ENCODE measurements at places on chromosomes 1 and 21.

DNA sequence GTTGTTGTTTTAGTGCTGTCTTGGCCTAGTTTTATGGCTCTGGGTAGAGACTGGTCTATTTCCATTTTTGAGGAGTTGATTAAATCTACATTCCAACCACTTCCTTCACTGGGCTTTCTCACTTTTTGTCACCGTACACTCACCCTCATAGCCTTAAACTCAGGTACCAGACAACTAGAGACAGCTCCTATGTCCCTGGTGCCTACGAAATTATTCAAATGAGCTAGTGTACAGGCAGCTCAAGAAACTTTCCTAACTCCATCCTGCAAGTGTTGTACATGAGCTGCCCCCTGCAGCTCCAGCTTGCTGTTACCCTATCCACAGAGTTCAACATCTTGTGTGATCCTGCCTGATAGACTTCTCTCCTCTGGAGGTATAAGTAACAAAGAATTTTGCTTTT, 704.8 kb upstream of the RGS18 start:
- no peak for DNase-seq

DNA sequence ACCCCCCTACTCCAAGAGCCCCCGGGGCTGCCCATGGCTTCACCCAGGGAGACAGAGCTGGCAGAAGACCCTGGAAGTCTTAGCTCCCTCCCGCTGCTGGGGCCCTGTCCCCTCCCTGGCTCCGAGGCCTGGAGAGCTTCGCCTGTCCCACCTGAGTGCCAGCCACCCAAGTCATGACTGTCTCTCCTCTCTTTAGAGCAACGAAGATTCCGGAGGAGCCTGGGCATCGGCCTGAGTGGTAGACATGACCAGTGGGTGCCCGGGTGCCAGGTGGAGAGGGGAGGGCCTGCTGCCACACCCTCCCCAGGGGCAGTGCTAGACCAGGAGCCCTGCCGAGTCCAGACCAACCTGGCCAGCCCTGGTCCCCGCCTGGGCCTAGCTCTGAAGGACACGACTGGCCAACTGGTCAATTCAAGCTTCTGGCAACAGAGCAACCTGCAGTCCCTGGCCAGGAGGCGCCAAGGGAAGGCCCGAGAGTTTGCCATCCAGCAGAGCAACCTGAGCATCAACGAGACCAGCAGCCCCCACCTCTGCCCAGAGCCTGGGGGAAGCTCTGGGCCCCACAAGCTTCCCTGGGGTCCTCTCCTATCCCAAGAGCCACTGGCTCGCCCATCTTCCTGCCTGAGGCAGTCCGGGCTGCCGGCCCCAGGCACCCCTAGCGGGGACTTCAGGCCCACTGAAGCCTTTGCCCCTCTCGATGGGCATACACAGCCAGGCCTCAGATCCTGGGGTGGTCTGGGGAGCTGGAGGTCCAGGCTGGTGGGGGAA, 3.9 kb downstream of the C1orf167 start:
- no peak for DNase-seq

- no peak for DNase-seq
Measured at GRCh38 chr1:203296460-203297073, 8.8 kb upstream of the BTG2 start.

- no peak for DNase-seq
Measured at GRCh38 chr1:212234431-212235395, 50.5 kb upstream of the PPP2R5A start.

- no peak for DNase-seq
Measured at GRCh38 chr1:9316512-9316911, 23.8 kb downstream of the SPSB1 start.

DNA sequence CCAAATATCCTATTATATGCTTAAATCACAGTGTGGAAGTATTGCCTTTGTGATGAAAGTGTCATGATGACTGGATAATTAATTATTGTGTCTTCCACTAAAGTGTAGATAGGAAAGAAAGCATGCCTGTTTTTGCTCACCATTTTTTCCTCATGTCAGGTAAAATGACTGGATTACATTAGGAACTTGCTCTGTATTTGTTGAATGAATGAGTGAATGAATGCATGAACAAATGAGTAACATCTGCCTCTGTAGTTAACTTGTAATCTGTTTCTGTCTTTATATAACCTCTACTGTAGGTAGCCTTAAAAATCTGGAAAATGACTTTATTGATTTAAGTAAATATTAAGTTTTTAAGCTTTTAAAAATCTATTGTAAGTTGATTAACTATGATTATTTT, 2.9 kb upstream of the PTPRC start:
- no peak for DNase-seq

- peak; percentile 81 for DNase-seq
Measured at GRCh38 chr1:154344977-154345837, 19.9 kb downstream of the ATP8B2 start.

DNA sequence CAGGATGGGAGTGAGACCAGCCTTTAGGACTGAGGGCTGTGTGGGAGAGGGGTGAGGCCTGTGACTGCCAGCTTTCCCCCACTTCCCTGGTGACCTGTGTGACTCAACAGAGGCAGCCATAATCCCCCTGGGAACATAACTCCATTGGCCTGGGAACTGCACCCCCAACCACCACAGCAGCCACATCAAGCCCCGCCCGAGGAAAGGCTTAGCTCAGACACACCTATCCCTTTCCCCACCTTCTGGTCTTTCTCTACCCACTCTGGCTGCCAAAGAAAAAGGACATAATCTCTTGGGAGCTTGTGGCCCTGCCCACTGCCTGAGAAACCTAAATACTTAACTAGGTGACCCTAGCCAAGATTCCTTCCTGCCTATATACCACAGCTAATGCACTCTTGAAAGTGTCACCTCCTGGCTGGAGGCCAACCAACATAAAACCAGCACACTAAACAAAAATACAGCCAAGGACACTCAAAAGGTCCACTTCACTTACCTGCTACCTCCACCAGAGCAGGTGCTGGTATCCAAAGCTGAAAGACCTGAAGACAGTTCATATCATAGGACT, 406.6 kb upstream of the CAMK1G start:
- no peak for DNase-seq

DNA sequence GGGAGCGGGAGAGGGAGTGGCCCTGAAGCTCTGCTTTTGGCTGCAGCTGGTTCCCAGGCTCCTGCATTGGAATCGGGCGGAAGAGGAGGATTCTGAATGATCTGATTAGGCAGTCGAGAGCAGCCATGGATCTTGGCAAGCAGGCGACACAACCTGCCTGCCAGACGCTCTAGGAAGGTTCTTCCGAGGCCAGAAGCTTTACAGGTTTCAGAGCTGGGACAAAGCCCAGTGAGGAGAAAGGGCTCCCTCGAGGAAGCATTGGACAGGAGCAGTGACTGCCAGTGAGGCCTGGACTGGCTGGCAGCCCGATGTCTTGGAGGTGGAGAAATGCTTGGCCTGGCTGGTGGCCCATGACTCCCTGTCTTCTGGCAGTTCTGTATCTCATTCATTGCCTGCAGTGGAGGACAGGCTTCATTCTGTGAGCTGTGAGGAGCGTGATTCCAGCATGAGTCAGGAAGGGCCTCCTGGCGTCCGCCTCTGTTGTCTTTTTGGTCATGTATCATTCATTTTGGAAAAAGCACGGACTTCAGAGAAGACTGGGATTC, 132.7 kb upstream of the IPO9 start:
- DNase-seq, result no peak

GRCh38 chr1:51607681-51608095, 9.2 kb upstream of the OSBPL9 start:
- DNase-seq, result no peak

DNA sequence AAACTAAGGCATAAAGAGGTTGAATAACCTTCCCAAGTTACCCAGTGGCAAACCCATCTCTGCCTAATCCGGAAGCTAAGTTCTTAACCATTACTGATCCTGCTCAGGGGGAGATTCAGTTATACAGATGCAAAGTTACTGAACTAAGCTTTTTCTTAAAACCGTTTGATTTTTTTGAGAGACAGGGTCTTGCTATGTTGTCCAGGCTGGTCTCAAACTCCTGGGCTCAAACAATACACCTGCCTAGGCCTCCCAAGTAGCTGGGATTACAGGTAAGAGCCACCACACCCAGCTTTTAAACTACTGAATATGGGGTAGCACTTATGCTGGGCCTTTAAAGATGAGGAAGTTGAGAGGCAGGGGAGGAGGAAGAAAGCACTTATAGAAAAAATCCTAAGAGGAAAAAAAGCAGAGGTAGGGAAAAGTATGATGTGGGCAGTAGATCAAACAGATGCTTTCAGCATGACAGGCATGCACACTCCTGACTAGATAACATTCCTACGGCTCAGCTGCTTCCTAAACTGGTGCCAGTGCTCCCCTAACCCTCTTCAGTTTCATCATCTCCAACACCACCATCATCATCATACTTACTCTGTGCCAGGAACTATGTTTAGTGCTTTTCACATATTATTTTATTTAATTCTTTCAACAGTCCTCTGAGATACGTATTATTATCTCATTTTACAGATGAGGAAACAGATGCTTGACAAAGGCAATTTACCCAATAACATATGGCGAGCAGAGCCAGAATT, 5.8 kb downstream of the PAFAH2 start:
- DNase-seq, result no peak

Data from activated CD4-positive, alpha-beta T cell treated with anti-CD3 and anti-CD28 coated beads for 4 hours (primary cell).